ENCODE measurements at places on chromosomes 11 and 22. TPM values are rescaled to one million over a fixed set of nuclear protein-coding genes. Genes with fewer than 3 reads are reported as not detected.
A peak's percentile ranks its signal among the peaks of the same experiment; 100 is the strongest.

GRCh38 chr11:47723041-47723440 is 7.9 kb upstream of the AGBL2 start:
- no peak for DNase-seq

GRCh38 chr11:88680806-88681205 is 343.3 kb upstream of the CTSC start:
- DNase-seq: peak; percentile 47

- DNase-seq: peak; percentile 57
Measured at GRCh38 chr11:32829157-32829679, 509 bp upstream of the PRRG4 start.

DNA sequence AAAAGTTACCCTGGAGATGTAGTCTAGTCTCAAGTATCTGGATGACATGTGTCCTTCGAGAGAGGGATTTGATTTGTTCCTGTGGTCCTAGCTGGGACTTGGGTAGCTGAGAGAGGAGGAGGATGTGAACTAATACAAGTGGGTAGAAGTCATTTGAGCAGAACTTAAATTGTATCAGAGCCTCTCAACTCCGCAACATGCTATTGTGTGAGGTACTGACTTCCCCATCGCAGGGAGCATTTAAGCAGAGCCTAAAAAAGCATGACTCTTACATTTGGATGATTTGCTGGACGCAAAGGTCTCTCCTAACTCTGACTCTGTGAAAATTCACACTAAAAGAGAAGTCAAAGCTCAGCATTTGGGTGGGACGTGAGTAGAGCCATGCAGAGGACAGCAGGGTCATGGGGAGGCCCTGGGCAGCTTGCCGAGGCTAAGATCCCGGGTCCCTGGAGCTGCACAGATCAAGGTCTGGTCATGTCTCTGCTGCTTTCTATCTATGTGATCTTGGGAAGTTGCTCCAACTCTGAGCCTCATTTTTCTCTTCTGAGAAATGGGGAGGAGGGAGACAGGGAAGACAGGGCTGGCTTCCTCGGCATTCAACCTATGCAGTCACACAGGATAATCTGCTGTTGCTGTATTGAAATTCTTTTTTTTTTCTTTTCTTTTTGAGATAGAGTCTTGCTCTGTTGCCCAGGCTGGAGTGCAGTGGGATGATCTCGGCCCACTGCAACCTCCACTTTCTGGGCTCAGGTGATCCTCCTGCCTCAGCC is 44.9 kb downstream of the CD82 start:
- DNase-seq: no peak

DNA sequence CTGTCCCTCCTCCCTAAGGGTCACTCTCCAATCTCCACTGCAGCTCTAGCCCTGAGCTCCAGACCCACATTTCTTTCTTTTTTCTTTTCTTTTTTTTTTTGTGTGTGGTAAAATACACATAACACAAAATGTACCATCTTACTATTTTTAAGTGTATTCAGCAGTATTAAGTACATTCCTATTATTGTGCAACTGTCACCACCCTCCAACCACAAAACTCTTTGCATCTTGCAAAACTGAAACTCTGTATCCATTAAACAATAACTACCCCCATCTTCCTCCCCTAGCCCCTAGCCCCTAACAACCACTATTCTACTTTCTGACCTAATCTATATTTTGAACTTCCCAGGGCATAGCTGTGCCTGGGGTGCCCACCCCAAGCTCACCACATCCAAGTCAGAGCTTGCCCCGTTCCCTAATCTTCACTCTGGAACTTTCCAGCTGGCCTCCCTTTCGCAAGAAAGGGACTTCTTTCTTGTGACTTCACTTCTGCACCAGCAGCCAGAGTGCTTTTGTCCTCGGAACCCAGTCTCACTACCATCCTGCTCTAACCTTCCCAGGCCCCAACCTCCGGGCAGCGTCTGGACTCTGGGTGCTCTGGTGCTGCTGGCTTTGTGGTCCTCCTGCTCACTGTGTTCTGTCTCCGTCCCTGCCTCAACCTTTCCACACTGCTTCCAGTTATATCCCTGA is 30.7 kb downstream of the PARVG start:
- peak; percentile 19 for DNase-seq

DNA sequence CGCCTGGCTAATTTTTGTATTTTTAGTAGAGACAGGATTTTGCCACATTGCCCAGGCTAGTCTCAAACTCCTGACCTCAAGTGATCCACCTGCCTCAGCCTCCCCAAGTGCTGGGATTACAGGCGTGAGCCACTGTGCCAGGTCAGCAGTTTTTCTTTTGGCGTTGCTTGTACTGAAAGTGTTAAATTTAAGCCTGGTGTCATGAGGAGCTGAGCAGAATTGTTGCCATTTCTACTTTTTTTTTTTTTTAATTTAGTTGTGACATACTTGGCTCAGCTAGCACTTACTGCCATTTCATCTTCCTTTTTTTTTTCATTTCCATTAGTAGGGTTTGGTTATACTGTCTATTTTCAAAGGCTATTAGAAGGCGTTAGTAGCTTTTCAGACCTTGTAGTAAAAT is 10.7 kb downstream of the TAB1 start:
- DNase-seq: no peak

The SCUBE2 gene
- total RNA-seq: 3.5 TPM

The KLHDC7B gene
- not detected for total RNA-seq
